Stimulated activated CD4-positive, alpha-beta T cell treated with anti-CD3 and anti-CD28 coated beads, Interleukin-12 subunit alpha, Interleukin-12 subunit beta, amount 100 ng/mL, for 48 hours (primary cell): ENCODE measurements at places on chromosomes 4 and X.

- no peak for DNase-seq
Measured at GRCh38 chr4:108849611-108850168, 86.8 kb upstream of the ETNPPL start.

DNA sequence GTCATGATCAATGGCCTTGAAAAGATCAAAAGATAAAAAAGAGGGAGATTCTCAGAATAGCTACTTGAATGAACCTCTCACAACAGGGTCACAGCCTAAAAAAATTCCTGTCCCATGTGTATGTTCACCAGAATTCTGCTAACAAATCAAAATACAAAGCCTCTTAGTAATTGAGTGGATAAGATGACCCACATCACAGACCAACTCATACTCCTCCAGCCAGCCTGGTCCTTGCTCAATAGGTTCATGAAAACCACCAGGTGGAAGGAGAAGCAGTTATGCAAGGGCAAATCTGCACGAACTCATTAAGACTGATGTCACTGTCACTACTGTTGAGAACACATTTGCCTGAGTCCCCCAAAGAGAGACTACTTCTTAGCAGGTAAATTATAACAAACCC, 21.5 kb downstream of the WDFY3 start:
- DNase-seq, result no peak

- no peak for DNase-seq
Measured at GRCh38 chr4:140331876-140332275, 41.6 kb upstream of the SCOC start.

DNA sequence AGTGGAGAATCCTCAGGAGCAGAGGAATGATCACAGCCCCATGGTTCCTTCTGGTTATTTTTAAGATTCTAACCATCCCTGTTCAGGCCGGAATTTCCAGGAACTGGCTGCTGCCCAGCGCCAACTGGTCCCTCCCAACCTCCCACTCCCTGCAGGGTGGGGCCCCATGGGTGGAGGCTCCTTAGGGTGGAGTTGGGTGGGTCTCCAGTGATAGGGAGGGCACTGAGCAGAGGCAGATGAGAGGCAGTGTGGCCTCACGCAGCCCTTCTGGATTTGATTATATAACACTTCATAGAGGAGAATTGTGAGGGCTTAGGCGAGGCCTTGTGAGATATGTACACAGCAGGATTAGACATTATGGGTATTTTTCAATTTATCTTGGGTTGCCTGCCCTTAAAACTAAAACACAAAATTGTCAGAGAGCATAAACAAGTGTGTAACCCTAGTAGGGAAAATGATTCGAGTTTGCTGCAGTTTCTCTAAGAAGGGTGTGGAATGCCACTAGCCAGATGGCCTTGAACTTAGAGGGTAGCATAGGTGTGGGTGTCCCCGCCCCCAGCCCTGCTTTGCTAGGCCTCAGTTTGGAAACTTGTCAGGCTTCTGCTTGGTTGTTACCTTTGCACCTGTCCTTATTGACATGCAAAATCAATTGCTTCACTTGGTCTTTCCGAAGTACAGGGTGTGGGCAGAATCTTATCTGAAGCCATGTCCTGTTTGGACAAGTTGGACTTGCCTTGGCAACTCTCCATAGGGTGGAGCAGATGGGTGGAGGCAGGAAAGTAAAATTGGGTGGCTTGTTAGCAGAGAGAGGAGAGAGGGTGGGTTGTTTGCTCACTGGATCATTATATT, 9.4 kb downstream of the KLF3 start:
- DNase-seq, result no peak

DNA sequence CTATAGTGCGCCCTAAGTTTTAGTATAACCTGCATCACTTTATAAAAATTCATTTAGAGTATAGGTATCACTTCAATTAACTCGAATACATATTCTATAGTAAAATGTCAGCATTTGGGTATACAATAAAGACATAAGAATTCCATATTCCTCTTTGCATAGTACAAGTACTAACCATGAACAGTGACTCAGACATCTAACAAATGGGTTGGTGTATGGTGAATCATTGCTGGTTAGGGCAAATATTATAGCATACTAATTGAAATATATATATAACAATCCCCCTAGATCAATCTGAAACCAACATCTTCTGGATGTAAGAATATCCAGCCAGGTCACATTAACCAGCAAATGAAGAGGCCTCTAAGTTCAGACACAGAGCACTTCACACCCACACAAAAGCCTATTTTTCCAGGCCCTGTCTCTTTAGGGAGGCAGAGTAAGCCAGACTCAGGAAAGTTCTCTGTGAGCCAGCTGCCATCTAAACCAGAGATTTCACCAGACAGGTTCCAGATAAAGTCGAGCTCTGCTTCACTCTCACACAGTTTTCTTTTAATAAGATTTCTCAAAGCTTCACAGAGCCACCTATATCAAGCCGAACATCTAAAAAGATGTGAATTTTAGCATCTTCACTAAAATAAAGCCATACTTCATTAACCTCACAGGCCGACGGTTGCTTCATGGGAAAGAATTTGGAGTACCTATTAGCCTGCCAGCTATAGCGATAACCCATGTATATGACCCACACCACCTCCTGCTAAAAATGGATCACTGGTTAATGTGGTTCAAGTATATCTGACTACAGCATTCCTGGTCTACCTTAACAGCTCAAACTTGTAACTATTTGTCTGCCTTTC, 200.0 kb upstream of the FTHL17 start:
- no peak for DNase-seq

GRCh38 chr4:3666263-3666662, 99.9 kb upstream of the ADRA2C start:
- no peak for DNase-seq

GRCh38 chr4:21413807-21414370, 534.7 kb downstream of the KCNIP4 start:
- no peak for DNase-seq

GRCh38 chrX:22985958-22986357, 13.8 kb upstream of the DDX53 start:
- DNase-seq, result no peak
